ENCODE measurements at places on chromosomes 6 and 20.

GRCh38 chr6:115133790-115134189 lies 791.0 kb upstream of the HS3ST5 start:
- DNase-seq: no peak

DNA sequence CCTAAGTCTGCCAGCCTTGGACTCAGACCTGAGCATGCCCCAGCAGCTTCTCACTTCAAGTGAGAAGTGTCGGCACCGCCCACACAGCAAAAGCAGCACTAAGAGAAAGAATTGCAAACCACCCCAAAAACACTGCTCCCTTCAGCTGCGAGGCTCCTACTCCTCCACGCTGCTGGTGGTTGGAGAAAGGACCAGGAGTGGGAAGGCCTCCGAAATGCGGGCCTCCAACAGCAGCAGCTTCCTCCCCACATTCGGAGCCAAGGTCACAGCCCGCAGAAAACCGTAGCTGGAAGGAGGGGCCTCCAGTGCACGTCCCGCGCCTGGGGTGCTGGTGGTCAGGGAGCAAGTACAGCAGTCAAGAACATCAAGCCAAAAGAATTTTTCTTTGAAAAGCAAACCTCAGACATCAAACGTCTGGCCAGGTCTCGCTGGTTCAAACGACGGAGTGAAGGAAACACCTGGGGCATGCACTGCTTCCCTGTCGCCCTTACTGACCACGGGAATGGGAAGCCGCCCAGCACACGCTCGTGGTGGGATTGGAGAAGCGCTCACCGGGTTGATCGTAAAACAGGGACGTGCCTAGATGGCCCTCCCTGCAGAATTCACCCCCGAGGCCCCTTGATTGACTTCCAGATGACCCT lies 185.6 kb upstream of the CST7 start:
- no peak for DNase-seq

DNA sequence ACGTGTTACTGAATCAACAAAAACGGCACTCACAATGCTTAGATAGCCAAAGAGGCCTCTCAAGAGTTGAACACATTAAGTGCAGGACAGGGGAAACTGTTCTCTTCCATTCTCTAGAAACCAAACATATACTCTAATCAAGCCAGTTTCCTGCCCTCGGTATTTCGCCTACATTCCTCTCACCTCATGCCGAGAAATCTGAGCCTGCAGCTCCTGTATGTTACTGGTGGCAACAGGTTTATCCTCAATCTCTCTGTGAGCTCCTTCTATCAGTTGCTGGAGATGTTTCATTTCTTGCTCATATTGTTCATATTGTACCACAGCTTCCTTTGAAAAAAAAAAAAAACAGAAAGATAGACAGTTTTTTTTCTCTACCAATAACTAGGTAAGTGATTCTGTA lies 328.9 kb downstream of the SYNE1 start:
- DNase-seq: no peak

DNA sequence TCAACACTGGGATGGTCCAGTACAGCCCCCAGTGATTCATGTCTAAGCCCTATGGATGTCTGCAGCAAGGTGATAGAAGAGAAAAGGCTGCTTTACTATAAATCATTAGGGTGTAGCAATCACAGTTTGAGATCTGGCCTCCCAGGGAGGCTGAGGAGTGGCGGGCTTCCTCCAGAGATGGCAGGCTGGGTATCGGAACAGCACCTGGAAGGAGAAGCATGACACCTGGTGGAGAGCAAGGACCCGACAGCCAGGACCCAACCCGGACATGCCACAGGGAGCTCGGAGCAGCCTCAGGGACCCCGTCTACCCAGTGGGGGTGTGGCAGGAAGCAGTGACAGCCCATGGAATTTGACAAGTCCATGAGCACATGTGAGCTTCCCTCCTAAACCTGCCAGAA lies 114.8 kb upstream of the CD93 start:
- DNase-seq: no peak

GRCh38 chr6:154960854-154961530 lies 34.1 kb upstream of the TIAM2 start:
- no peak for DNase-seq

DNA sequence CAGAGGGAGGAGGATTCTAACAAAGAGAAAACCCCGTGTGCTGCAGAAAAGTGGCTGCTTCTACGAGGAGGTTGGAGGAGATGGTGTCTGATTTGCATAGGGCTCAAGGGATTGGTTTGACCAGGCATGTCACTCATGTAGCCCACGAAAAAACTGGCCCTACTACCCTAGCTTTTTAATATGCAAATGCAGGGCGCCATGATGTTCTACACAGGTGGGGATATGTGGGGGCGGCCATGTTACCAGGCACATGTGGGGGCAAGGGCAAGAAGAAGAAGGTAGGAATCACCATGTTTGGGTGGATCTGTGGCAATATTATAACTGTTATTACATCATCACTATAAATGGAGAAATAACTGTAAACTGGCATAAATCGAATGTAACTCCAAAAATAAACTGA lies 9.9 kb downstream of the KIAA1755 start:
- DNase-seq: no peak

DNA sequence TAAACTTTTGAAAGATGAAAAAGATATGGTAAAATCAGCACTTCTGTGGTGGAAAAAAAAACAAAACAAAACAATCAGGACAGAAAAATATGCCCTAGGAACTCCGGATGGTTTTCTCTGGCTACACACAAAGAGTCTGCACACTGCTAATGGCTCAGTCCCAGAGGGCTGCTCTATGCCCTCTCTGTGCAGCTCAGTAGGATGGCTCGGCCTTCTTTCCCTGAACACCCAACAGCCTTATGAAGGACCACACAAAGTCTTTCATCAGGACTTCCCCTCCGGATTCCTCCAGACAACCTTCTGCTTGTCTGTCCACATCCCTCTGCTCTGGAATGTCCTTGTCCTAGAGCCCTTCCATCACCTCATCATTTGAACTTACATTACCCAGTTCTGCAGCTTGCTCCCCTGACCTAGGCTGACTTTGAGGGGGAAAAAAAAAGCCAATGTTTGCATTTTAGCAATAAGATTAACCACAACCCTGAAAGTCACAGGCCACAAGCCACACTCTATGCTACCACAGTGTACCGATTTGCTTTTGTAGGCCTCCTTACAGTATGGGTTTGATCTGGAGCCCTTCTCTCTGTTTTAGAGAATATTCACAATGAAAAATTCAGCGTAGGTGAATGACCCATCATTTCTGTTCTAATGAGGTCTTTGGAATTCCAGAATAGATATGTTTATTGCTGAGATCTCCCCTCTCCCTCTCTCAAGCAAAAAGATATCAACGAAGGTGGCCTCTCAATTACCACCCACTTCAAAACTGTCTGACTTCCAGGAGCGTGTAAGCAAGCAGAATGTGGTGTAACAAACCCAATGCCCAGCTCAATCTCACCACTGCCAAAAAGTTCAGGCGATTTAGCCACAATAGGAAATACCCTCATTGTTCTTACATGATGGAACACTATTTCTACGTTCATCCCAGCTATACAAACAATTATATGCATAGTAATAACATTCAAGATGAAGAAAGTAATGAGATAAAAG lies 164.0 kb downstream of the GMDS start:
- DNase-seq: no peak

DNA sequence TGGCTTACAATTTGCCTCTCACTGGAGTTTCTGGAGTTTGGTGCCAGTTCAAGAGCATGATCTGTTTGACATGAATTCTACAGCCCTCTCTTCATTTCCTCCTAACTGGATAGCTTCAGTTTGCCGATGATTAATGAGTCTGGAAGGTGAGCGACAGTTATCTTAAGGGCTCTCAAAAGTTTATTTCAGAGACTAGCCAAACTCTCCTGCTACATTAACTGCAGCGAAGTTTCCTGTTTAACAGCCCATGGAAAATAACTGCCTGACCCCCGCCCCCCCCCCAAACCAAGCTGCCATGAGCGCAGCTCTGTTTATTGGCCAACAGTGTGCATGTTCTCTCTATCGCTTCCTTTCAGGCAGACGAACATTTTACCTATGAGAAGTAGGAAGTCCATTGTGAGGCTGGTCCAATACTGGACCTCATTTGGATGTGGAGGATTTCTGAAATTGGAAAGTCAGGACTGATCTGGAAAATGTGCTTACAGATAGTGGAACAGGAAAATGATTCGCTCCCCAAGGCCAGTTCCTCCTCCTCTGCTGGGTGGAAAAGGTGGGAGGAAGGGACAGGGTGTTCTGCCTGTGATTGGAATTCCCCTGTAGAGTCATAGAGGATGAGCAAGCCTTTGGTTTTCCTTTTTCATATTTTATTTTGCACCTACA lies 522.2 kb upstream of the JAG1 start:
- no peak for DNase-seq

DNA sequence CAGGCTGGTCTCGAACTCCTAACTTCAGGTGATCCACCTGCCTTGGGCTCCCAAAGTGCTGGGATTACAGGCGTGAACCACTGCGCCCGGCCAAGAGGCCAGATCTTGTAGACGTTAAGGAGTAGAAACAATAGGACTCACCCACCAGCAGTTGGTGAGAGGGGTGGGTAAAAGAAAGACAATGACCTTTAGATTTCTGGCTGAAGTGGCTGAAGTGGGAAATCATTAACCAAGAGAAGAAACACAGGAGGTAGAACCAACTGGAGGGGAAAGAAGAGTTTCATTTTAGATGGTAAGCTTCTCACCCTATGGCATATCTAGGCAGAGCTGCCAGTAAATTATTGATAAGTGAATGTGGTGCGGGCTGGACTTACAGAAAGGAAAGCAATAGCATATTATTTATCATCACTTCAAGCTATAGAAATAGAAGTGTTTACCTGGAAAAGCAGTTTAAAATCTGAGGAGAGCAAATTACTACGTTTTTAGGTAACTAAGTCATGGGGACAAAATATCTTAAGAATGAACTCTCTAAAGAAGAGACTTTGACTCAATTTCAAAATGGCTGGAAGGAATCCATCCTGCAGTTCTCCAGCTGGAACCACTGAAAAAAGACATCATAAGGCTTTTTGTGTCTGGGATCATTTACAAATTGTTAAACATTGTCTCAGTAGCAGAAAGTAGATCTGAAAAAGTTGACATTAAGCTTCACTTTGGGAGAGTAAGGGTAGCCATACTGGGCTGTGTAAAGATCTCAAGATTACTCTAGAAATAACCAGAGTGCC lies 109.6 kb downstream of the ALDH8A1 start:
- no peak for DNase-seq

- DNase-seq: no peak
Measured at GRCh38 chr20:11777387-11778205, 140.1 kb upstream of the BTBD3 start.

- no peak for DNase-seq
Measured at GRCh38 chr20:10374036-10374435, 60.0 kb downstream of the MKKS start.

DNA sequence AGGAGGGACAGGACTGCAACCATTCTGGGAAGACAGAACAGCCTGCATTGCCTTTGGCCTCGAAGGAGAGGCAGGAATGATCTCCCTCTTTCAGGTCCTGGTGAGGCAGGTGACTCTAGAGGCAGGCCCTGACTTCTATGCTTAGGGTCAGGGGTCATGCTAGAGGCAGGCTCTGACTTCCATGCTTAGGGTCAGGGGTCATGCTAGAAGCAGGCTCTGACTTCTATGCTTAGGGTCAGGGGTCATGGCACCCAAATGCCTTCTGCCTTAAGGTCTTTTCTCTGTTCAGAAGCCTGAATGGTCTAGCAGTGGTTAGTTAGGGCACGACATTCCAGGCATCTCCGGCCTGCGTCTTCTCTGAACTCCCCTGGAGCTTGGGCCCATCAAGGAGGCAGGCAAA lies 35.1 kb upstream of the AAR2 start:
- DNase-seq: no peak

GRCh38 chr6:28121876-28122275 lies 2.5 kb upstream of the ZSCAN16 start:
- no peak for DNase-seq

GRCh38 chr6:106113256-106113959 lies 27.3 kb downstream of the PRDM1 start:
- DNase-seq: no peak

All from stimulated activated CD8-positive, alpha-beta memory T cell treated with anti-CD3 and anti-CD28 coated beads, Interleukin-12 subunit alpha, Interleukin-12 subunit beta, amount 100 ng/mL, for 4 hours (primary cell).